CD4-positive, alpha-beta memory T cell (primary cell): ENCODE measurements at places on chromosomes 6 and 20.
A peak's percentile ranks its signal among the peaks of the same experiment; 100 is the strongest.

DNA sequence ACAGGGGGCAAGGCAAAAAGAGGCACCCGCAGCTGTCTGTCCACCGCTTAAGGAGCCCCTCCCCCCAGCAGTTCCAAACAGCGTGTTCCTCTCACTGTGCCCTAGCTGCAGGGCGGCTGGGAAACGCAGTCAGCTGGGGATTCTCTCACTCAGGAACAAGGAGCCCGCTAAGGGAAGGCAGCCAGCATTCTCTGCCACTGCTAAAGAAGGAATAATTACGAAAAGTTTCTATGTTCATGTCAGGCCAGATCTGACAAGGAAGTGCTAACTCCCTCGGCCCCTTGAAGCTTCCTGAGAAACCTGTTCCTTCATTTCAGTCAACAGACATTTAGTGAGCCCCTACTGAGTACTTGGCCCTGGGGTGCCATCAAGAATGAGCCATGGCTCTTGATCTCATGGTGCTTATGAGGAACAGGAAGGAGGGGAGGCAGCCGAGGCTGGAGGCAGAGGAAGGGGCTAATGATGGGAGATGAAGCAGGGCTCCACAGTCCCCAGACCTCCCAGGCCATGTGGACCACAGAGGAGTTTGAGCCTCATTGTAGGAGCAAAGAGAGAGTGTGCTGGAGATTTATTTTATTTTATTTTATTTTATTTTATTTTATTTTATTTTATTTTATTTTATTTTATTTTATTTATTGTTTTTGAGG is 101.7 kb upstream of the PMEPA1 start:
- no peak for DNase-seq

DNA sequence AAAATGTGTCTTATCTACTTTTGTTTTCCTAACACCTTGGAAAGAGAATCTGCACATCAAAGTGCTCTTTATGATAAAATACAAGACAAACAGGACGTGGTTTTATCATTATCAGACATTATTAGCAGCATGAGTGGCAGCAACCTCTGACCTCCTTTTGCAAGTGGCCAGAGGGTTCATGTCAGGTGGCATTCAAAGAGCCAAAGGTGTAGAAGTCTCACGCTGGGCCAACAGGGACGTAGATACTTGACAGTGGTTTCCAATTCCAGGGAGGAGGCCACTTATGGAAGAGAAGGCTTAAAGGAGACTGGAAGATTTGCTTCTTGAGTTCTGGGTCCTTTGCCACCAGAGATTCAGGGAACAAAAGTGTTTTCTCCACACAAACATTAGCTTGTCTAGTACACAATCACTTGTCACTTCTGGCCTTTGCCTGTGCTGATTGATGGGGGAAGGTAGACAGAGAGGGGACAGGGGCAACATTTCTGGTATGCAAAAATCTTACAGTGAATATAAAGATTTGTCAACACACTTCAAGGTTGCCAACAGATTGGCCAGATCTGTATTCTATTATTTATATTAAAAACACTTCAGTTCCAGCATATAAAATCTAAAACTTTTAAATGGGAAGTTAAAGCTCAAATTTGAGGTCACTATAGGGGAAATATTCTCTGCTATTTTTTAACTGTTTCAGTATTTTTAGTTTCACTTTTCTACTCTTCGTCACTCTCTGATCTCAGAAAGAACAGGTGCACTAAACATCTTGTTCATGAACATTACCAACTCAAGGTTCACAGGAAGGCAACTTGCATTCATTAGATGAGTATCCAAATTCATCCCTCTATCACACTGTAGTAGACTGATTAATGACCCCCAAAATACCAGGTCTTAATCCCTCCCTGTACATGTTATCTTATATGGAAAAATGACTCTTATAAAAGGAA is 52.1 kb upstream of the FBXO30 start:
- peak; percentile 30 for DNase-seq

GRCh38 chr6:3307436-3307835 is 48.7 kb downstream of the PSMG4 start:
- no peak for DNase-seq

DNA sequence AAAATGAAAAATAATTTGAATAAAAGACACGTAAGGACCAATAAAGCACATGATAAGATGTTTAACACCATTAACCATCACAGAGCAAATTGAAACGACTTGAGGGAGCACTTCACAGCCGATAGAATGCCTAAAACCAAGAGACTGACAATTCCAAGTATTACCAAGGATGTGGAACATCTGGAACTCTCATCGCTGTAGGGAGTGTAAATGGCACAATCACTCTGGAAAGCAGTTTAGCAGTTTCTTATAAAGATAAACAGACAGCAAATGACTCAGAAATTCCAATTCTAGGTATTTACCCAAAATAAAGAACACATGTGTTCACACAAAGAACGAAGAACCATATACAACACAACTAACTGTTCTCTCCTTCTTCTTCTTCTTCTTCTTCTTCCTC is 8.5 kb upstream of the UBD start:
- no peak for DNase-seq

- DNase-seq, result no peak
These were observed 5.6 kb downstream of the HLA-F start for GRCh38 chr6:29728875-29729270.

GRCh38 chr6:9628819-9629218 is 786.1 kb downstream of the TFAP2A start:
- no peak for DNase-seq

DNA sequence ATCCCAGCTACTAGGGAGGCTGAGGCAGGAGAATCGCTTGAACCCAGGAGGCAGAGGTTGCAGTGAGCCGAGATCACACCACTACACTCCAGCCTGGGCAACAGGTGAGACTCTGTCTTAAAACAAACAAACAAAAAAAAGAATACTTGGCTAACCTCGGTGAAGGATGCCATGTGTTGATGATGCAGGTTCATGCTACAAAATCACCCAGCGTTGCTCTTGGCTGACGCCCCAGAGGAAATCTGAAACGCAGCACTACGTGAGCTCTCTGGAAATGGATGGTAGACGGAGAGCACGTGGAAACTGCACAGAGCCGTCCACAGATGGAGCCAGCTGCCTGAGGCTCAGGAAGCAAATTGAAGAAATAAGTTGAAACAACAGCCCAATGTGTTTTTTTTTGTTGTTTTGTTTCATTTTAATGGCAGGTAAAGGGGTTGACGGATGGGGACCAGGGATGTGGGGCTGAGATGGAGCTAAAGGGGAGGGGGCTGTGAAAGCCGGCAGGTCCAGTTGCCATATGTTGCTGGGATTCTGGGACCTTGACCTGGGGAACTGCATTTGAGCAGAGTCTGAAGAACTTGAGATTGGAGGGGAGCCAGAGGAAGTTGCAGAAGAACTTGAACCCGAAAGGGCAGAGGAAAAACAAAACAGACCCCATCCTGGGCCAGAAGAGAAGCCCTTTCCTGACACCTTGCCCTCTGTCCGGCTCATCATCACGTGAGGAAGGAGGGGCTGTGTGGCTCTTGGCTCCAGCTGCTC is 12.8 kb upstream of the MANBAL start:
- no peak for DNase-seq
